ENCODE measurements at places on chromosomes 5 and 9.

GRCh38 chr9:31574006-31574765, 810.3 kb upstream of the ACO1 start:
- no peak for DNase-seq

DNA sequence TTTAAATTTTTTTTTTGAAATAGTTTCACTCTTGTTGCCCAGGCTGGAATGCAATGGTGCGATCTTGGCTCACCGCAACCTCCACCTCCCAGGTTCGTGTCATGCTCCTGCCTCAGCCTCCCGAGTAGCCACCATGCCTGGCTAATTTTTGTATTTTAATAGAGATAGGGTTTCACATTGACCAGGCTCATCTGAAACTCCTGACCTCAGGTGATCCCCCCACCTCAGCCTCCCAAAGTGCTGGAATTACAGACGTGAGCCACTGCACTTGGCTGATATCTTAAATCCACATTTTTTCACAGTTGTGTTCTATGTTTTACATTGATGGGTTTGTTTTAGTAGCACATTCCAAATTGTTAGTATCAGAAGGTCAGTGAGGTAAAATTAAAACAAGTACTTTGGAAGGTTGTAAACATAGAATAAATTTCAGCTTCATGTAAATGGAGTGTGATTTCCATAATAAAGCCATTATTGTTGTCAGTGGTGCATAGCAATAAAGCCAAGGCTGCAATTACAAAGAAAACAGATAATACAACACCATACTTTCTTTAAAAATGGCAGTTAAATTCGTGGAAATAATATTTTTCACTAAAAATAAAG, 287.2 kb downstream of the ARRDC3 start:
- no peak for DNase-seq

GRCh38 chr9:91416096-91416712, 7.4 kb downstream of the NFIL3 start:
- no peak for DNase-seq

- no peak for DNase-seq
These were observed 184.7 kb downstream of the AOPEP start for GRCh38 chr9:94911211-94911610.

DNA sequence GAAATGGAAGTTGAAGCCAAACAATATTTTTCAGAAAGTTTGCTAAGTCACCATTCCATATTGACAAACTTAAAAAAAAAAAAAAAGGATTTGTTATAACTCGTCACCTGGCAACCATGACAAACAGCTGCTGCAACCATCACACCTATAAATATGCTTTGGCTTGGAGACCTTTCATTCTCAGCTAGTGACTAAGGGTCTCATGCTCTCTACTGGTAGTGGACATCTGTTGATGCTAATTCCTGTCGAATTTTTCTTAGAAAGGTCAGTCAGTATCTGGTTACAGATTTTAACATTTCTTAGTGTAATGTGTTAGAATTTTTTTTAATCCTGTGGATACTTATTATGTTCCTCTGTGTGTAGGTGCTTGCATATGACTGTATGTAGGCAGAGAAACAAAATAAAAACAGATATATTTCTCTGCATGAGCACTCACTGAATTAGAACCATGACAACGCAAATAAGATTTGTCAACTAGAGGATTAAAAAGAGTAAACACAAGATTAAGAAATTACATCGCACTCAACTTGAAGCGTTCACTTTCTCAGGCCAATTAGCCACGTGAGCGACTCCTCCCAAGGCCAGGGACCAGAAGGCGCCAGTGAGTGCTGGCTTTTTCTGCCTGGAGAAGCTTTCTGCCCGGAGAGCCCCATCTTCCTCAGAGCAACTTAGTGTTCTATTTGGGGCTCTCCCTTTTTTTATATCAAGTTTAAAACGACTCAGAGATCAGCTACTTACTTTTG, 27.0 kb upstream of the ZNF622 start:
- no peak for DNase-seq

- DNase-seq = no peak
These were observed 89.3 kb downstream of the COL5A1 start for GRCh38 chr9:134730761-134731496.

- DNase-seq = no peak
These were observed 88.5 kb downstream of the PRR16 start for GRCh38 chr5:120552638-120553037.

GRCh38 chr9:81848472-81848871, 79.8 kb upstream of the SPATA31D4 start:
- DNase-seq = no peak

DNA sequence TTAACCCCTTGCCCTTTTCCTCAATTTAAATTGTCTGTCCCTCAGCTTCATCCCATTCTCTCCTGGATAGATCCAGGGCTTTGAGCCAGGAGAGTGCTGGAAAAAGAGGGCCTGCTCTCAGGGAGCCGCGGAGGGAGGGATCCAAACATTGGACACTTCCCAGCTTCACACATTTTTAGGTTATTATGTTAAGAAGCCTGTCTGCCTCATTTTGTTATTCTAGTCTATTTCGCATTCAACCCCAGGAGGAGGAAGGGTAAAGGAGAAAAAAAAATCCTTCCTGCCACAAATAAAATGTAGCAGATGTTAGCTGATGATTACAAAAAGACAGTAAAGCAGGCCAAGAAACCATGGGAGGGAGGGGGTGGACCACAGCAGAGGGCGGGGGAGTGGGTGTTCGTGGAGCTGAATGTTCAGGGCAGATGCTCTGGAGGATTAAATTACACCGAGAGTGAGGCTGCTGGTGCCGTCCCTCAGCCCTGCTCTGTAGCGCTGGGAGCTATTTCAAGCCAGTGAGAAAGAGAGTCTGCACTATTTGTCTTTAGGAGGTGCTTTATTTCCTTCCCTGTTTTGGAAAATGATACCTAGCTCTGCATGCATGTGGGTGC, 60.6 kb upstream of the ZFR start:
- no peak for DNase-seq

DNA sequence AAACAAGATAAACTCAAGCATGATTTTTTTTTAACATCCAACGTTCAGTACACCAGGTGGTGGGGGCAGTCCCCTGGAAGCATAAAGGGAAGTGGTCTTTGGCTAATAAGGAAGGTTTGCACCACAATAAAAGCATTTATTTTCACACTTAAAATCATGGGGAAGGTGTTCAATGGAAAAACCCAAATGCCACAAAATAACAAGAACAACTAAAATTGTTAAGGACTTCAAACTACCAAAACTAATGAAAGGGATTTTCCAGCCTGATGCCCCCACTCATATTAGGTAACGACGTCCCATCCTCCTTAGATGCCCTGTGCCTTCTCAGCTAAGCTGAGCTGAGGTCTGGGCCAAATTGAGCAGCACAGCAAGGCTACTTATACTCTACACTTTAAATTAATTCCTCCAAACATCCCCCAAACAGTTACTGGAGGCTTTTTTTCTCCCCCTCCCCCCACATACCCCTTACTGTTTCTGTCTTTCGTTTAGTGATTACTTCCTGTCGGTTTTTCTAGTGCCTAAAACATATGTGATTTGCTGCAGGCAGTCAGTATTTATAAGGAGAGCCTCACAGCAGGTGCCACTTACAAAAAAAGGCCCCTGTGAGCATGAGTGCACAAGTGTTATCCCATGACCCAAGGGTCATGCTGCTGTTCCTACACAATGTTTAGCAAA, 259.7 kb upstream of the ZNF608 start:
- no peak for DNase-seq

DNA sequence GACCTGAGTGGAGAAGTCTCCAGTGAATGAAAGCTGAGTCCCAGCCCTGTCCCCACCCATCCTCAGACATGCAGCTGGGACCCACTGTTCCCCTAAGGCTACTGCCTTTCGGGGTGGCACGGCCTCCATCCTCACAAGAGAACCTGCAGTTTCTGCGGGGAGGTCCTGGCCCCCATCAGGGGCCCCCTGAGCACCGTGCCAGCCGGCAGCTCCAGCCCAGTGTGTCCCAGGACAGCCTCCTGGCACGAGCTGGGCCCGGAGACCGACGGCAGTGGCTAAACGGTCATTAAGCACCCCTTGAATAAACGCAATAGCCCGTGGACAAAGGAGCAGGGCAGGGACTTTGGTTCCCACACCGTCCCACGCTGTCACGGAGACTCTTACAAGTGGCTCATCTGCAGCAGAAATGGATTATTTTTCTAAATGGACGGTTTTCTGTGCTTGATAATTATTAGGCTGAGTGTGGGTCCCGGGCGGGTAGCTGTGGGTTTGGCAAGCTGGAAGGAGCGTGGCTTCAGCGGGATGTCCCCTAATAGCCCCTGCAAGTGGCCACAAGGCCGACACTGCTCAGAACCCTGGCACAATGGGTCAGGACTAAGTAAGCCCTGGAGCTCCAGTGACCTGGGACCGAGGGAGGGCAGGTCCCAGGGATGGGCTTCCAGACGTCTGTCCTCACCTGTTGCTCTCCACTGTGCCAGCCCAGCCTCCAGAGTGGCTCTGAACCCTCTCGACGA, 17.4 kb downstream of the FAM78A start:
- no peak for DNase-seq

DNA sequence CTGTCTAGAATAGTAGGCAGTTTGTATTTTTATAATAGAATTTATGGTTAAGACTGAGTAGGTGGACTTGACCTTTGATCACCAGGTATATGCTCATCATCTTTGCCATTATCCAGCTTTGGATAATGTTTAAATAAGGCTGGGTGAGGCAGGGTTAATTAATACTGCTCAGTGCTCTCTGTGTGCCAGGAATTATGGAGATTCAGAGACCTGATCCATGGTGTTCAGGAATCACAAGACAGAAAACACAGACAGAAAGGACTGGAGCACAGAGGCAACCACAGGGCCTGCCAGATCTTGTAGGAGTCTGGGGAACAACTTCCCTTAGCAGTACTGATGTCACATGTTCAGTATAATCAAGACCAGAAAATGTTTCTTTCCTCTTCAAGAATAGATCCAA, 186.3 kb upstream of the ADCY2 start:
- no peak for DNase-seq

GRCh38 chr9:87006956-87007355, 59.6 kb upstream of the GAS1 start:
- DNase-seq = no peak

- no peak for DNase-seq
These were observed 410.2 kb downstream of the PRR16 start for GRCh38 chr5:120874081-120874862.

- DNase-seq = no peak
These were observed 57.4 kb upstream of the NOTCH1 start for GRCh38 chr9:136603216-136603615.

DNA sequence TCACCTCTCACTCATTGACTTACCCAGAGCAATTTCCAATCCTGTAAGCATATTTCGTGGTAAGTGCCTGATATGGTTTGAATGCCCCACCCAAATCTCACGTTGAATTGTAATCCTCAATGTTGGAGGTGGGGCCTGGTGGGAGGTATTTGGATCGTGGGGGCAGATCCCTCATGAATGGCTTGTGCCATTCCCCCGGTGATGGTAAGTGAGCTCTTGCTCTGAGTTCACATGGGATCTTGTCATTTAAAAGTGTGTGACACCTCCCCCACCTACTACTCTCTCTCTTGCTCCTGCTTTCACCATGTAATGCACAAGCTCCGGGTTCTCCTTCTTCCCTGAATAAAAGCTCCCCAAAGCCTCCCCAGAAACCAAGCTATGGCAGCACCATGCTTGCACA, 1165.5 kb downstream of the CDH12 start:
- no peak for DNase-seq

DNA sequence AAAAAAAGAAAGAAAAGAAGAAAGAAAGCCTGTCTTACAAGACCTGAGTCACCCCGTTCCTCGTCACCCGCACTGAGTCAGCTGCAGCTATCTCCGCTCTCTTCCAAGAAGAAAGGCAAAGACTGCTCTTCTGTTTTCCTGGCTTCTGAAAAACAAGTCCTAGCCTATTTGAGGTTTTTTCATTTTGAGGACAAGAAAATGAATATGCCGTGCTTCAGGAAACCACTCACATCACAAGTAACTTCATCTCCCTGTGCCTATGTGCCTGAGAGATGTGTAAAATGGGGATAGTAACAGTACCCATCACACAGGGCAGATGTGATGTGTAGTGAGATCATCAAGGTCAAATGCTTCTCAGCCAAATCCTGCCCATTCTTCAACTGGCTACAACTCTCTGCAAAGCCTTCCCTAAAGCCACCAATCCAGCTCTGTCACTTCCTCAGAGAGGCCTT, 78.4 kb downstream of the GLDC start:
- DNase-seq = no peak

DNA sequence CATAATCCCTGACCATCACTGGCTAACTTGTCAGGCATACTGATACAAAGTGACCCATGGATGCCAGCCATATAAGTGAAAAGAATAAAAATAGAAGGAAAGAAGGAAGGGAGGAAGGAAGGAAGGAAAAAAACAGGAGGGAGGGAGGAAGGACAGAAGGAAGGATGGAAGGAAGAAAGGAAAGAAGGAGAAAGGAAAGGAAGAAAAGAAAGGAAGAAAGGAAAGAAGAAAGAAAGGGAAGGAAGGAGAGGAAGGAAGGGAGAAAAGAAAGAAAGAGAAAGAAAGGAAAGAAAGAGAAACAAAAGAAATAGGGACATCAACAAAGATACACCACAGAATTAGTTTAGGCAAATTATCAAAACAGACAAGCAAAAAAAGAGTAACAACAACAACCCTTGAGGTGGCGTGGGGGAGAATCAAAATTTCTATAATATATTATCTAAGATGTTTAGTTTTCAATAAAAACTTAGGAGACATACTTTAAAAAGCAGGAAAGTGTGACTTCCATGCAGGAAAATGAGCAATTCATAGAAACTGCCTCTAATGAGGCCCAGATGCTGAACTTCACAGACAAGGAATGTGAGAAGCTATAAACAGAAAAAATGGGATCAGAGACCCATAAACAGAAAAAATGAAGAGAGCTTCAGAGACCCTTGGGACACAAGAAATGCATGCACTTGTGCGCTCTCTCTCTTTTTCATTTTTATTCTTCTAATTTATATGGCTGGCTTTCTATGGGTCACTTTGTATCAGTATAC, 96.1 kb upstream of the NFIL3 start:
- DNase-seq = no peak

GRCh38 chr9:128718047-128718446, 5.9 kb downstream of the ZDHHC12 start:
- DNase-seq = no peak

DNA sequence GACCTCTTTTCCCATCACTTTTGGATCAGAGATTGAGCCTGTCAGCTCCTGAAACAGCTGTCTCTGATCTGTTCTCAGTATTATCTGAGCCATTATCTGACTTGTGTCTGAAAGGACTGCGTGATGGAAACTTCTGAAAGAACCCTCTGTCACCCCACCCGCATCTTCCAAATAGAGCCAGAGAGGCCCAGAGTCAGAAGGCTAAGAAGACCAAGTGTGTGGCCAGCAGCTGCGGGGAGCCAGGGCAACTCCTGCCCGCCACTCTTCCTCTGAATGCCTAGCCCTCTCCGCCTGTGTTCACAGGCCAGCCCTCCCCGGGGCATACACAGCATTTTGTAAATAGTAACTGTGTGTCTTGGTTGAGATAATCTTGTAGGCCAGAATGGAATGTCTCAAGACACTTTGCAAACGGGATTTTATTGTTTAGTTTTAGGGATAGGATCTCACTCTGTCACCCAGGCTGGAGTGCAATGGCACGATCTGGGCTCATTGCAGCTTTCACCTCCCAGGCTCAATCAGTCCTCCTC, 92.7 kb downstream of the AOPEP start:
- no peak for DNase-seq

- no peak for DNase-seq
These were observed at the start of gene ACTBL2 for GRCh38 chr5:57482671-57483106. Gene ACTBL2, minus strand, starts transcription at chr5:57482811. Its CDS starts 104 bp downstream, at chr5:57482707.
